T-cell (primary cell): ENCODE measurements at places on chromosomes 1 and 21. TPM values are rescaled to one million over a fixed set of nuclear protein-coding genes. Genes with fewer than 3 reads are reported as not detected.
A peak's percentile ranks its signal among the peaks of the same experiment; 100 is the strongest.

- H3K27ac ChIP-seq, result no peak overlapping the region
- H3K27me3 ChIP-seq, result no peaks in the 10 kb centered on the region
- H3K4me3 ChIP-seq, result no peak overlapping the region
- DNase-seq, result no peak
- no peaks in the 10 kb centered on the region for H3K36me3 ChIP-seq
Measured at GRCh38 chr1:225476538-225476988, 48.7 kb upstream of the LBR start.

DNA sequence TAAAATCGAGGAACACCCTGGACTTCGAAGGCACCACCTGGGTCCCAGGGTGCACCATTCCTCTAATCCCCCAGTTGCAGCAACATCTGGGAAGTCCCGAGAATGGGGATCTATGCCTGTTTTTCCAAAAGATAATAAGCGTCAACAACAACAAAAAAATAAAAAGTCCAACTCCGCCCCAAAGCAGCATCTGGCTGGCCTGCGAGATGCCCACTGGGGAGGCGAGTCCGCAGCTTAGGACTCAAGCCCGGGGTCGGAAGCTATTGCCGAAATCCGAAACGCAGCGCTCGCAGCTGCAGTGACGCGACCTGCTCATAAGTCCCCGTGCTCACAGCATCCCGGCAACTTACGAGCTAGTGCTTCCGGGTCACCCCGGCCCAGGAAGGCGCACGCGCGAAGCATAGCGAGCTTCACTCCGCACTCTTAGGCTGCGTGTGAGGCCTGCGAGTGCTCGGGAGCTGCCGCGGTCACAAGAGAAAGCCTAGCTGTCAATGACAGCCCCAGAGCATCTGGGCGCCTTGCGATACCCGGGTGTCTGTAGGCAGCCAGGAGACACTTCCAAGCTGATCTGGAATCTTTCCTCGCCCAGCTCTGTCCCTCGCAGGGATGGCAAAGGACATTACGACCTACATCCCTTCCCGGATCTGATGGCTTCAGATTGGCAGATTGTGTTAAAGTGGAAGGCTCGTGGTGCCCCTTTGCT lies 9.9 kb upstream of the LTN1 start:
- peak overlapping the region; percentile 95 for H3K27ac ChIP-seq
- H3K36me3 ChIP-seq, result no peaks in the 10 kb centered on the region

DNA sequence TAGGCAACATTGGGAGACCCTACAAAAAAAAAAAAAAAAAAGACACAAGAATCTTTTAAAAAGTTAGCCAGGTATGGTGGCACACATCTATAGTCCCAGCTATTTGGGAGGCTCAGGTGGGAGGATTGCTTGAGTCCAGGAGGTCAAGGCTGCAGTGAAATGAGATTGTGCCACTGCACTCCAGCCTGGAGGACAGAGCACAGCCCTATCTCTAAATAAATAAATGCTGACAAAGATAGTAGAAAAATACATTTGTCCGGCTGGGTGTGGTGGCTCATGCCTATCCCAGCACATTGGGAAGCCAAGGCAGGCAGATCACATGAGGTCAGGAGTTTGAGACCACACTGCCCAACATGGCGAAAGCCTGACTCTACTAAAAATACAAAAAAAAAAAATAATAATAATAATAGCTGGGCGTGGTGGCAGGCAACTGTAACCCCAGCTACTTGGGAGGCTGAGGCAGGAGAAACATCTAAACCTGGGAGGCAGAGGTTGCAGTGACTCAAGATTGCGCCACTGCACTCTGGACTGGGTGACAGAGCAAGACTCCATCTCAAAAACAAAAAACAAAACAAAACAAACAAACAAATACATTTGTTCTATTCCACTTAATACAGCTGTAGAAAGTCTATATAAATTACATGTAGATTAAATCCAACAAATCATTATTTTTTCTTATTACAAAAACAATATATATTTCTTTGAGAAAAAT lies 48.5 kb downstream of the PHACTR4 start:
- no peak overlapping the region for H3K4me3 ChIP-seq
- no peak for DNase-seq

CACNA1S gene
- not detected for total RNA-seq

DNA sequence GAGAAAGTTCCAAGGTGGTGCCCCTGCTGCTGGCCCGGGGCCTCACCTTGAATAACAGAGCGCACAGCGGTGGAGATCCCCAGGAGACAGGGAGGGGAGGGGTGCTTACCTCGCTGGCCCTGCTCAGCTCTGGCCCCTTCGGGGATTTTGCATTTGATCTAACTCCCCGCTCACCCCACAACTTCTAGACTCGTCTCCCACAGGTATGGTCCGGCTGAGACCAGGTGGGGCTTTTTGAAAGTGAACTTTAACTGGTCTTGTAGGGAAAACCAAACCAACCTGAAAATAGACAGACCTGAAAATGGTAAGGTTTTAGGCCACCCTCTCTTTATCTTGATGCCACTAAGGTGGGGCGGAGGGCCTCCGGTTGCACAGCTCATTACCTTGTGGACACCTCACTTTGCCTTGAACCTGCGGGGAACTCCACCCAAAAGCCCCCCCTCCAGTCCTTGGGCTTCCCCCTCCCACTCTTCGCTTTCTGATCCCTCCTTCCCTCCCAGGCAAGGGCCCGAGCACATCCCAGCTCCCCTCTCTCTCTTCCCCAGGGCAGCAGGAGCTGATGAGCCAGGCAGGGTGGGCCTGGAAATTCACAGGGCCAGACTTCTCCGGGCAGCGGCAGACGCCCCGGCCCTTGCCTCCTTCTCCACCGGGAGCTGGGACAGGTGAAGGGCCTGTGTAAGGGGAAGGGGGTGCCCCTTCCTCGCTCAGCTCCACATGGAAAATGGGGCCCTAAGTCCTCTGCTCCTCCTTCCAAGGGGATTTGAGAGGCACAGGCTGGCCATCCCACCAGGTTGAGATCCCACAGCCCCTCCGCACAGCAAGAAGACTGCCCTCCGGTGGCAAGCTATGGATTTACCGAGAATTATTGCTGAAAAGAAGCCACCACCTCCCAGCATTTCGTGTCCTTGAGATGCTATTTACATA lies 16.1 kb downstream of the TNFRSF8 start:
- H3K27ac ChIP-seq, result no peak overlapping the region
- H3K36me3 ChIP-seq, result no peaks in the 10 kb centered on the region
- peaks cover 22% of the 10 kb centered on the region for H3K4me1 ChIP-seq
- DNase-seq, result peak; percentile 22
- no peak overlapping the region for H3K4me3 ChIP-seq

SLC22A15 gene
- total RNA-seq, result 1.3 TPM
